ENCODE measurements at places on chromosomes 1 and 21. TPM values are rescaled to one million over a fixed set of nuclear protein-coding genes. Genes with fewer than 3 reads are reported as not detected.

The P3H1 gene
- 24.4 TPM for polyA plus RNA-seq

The RIMKLA gene
- not detected for polyA plus RNA-seq

The TNFAIP8L2 gene
- polyA plus RNA-seq, result not detected

The KCNA3 gene
- not detected for polyA plus RNA-seq

The TMEM81 gene
- polyA plus RNA-seq, result 1.4 TPM

The CD5L gene
- not detected for polyA plus RNA-seq

The TFF3 gene
- not detected for polyA plus RNA-seq

All from keratinocyte (primary cell).